ENCODE measurements at places on chromosomes 6 and 20.

DNA sequence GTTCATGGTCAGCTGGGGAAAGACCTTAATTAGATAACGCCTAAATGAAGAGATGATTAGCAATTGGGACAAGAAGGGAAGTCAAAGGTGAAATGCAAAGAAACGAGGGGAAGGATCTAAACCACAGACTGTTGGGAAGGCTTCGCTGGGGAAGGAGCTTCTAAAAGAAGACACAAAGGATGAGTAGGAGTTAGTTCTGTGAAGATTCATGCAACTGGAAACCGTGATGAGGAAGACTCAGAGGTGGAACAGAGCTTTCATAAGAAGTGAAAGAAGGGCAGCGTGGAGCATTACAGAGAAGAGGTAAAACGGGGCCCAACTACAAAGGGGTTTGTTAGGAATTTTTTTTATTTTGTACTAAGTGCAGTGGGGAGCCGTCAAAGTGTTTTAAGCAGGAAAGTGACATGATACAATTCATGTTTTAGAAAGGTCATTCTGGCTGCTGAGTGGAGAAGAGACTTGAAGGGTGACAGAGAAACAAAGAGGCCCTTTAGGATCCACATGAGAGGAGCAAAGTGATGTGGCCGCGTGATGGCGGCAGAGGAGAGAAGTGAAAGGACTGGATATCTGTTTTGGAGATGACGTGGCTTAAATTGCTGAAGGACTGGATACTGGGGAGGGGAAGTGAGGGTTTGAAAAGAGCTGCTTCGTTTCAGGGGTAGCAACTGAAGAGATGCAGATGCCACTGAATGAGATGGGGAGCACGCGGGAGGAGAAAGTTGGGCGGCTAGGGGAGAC lies 33.6 kb downstream of the TTI1 start:
- DNase-seq: no peak

DNA sequence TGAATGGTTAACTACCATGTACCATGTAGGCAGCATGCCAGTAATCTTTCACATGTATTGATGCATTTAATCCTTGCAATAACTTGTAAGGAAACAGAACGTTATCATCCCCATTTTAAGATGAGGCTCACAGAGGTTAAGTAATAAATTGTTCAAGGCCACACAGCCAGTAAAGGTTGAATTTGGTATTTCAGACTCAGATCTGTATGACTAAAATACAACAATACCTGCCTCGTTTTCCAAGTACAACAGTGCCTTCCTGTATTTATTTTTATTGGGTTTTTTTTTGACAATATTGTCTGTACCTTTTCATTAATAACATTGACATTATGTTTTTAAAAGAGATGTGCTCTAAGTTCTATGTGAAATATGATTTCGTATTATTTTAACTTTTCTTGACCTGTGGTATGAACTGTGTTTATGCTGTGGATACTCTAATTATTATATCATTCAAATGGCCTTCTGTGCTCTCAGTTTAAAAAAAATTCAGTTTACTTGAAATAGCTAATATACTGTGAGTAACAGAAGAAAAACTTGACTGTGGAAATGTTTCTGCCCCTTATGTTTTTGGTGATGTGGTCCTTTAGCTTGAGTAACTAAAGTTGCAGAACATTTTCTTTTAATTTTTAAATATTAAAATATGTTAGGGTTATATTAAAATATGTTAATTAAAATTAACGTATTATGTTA lies 39.7 kb downstream of the XRN2 start:
- no peak for DNase-seq

- no peak for DNase-seq
These were observed 6.2 kb downstream of the GJE1 start for GRCh38 chr6:142138876-142139275.

DNA sequence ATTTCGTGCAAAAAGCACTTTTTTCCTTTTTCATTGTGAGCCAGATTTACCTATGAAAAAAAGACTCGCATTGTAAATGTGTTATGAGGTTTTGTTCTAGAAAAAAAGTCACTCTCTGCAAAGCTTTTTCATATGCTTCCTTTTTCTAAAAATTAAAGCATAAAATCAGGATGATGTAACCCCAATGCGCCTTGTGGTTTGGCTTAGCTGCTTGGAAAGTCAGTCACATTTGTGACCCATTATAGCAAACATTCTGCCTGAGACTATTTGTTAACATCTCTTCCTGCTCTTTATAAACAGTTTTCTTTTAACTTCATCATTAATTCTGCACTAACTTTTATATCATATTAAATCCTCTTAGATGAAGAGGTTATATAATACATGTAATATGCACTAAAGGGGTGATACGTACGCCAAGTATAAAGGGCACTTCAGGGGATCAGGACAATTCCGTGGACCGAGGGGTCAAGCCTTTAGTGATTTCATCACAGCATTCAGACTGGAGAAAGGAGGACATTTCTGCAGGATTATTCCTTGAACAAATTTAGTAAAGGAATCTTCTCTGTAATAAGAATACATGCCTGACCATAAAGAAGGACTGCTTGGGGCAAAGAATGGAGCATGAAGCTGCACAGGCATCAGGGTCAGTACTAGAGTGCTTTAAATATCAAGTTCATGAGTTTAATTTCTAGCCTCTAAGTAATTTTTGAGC lies 48.1 kb upstream of the SMLR1 start:
- no peak for DNase-seq

- no peak for DNase-seq
These were observed 605.6 kb downstream of the QKI start for GRCh38 chr6:164020142-164020541.

- peak; percentile 12 for DNase-seq
These were observed 19.4 kb downstream of the ERGIC3 start for GRCh38 chr20:35561268-35561667.

DNA sequence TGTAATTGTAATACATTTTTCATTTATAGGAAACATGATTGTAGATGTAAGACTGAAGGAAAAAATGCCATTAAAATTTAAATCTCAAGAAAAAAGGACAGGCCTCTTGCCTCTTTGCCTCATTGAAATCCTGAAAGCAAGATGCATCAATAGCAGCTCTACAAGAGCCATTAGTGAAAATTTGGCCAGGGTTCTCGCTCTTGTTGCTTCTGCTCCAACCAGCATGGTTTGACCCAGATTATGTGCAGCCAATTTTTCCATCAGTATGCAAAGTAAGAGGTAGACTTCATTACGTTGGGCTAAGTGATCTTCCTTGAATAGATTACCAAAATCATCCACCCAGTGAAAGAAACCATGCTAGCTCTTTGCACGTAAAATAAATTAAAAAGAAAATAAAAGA lies 106.6 kb downstream of the SGK1 start:
- DNase-seq: no peak

- DNase-seq: no peak
These were observed 7.4 kb upstream of the GMPR start for GRCh38 chr6:16230953-16231352.

DNA sequence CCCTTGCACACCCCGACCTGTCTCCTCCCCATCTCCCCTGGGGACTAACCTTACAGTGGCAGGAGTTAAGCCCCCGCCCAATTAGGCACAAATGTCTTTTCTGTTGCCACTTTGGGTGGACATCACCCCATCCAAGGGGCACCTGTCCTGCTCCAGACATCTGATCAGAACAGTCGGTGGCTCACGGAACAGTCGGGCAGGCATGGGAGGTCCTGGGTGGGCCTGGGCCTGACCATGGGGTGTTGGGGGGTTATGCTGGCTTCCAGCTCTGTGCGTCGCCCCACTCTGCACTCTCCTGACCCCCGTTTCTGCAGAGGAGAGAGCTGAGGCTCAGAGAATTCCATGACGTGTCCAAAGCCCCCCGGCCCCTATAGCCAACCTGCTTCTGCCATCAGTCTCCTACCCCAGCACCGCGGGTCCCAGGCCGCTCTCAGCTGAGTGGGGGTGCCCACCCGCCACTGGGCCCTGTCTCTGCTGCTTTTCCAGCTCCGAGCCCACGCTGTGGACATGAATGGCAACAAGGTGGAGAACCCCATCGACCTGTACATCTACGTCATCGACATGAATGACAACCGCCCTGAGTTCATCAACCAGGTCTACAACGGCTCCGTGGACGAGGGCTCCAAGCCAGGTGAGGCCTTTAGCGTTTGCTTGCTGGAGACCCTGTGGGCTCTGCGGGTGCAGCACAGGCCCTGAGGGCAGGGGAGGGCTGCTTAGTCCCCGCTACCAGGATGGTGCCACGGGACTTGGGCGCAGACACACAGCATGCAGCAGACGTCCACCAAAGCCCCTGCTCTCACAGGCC lies 213.2 kb downstream of the TAF4 start:
- no peak for DNase-seq
